ENCODE measurements at places on chromosomes 7 and 10. TPM values are rescaled to one million over a fixed set of nuclear protein-coding genes. Genes with fewer than 3 reads are reported as not detected.

Gene EPHB6
- polyA plus RNA-seq: 10.4 TPM

Gene ZC3HAV1L
- polyA plus RNA-seq: 0.37 TPM

Gene PNPLA8
- 17.7 TPM for polyA plus RNA-seq

Gene GIMAP2
- polyA plus RNA-seq: 6.7 TPM

DNA sequence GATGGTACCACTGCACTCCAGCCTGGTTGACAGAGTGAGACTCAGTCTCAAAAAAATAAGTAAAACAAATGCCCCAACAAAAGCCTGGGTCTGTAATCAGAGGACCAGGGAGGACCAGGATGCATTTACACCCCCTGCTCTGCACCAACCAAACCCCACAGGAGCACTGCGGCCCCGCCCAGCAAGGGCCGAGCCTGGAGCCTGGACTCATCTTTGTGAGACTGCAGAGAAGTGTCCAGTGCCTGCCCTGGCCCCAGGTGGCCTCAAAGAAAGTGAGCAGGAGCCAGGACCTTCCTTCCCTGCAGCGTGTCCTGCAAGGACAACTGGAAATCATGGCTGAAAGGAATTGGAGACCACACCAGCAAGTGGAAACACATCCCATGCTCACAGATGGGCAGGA, 31.6 kb downstream of the KNDC1 start:
- DNase-seq: no peak

DNA sequence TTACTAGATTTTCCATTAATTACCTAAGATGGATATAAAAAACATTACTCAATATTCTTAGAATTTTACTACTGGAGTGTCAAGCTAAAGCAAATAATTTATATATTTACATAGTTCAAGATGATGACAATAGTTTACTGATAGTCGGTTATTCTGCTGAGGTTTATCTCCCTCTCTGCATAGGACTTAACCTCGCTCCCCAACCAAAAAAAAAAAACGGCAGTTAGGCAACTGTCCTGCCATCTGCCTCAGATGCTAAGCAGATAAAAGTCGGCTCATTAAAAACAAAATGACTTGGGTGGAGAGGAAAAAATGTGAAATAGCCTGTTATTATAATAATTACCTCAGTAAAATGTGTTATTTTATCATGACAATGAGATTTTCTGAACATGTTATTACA, 14.0 kb upstream of the ITGB8 start:
- DNase-seq: no peak

GRCh38 chr7:128458956-128459355, 3.3 kb downstream of the HILPDA start:
- no peak for DNase-seq

- no peak for DNase-seq
Measured at GRCh38 chr7:84117304-84117703, 77.3 kb downstream of the SEMA3A start.

- DNase-seq: no peak
Measured at GRCh38 chr7:151271699-151272355, 23.3 kb upstream of the SMARCD3 start.

DNA sequence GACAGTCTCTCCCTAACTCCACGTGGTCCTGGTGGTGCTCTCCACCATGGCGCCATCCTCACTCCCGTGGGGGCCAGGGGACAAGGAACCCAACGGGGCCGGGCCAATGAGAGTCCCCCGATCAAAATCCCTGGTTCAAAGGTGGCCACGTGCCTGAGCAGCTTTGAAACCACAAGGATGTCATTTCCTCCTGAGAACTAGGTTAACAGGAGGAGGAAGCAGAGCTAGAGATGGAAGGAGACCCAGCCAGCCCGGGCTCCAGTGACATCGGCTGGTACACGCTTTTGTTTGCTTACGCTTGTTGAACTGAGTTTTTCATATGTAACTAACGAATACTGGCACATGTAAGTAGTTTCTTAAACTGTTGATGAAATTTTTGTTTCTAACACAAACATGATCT, 61.7 kb downstream of the PRPF18 start:
- DNase-seq: no peak

DNA sequence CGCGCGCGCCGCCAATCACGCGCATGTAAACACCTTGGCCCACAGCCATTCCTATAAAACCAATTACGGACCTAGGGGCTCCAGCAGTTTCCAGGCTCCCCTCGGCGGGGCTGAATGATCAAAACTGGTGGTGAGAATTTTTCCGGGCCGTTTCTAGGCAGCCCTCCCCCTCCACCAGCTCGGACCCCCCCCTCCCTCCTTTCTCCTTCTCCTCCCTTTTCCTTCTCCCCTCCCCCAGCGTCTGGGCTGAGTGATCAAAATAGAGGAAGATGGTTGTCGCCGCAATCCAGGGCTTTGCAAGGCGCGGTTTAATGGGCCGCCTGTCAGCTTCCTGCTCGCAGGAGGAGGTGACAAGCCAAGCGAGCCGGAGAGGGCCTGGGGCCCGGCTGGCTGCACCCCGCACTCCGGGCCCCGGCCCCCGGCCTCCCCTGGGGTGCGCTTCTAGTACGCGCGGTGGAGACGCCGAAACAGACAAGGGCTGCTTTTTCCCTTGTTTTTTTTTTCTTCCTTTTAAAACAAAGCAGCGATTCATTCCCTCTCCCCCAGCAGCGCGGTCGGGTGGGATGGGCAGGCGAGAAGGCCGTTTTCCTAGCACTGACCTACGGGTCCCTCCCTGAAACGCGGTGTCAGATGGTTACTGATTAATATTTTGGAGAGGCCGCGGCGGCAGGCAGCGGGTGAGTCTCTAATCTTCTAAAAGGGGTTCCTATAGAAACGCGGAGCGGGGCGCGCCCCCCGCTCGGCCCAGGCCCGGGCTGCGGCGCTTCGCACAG, 528 bp upstream of the TNRC18 start:
- peak; percentile 100 for DNase-seq

GRCh38 chr10:116626815-116627214, 6.1 kb downstream of the PNLIPRP2 start:
- DNase-seq: no peak

GRCh38 chr7:22417841-22418240, 60.9 kb upstream of the RAPGEF5 start:
- no peak for DNase-seq

DNA sequence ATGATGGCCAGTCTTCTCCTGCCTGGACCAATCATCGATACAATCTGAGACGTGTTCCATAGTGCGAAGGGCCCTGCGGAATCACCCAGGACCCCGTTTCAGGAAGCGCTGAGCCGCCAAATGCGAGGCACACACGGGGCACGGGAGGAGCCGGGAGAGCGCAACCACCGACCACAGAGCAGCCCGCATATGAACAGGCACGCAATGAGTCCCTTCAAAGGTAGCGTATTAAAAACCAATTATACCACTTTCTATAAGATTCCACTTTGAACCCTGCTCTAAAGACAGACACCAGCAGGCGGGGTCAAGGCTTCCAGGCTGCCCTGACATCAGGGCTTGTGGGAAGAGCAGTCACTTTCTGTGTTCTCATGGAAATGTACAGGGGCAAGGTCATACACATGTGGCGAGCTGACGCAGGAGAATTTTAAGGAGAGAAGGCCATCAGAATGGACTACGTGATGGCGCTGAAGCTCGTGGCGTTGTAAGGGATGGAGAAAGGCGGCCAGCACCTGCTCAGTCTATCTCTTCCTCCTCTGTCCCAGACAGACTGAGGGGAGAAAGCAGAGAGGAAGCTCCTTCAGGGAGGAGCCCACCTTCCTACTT, 46.2 kb downstream of the AMZ1 start:
- no peak for DNase-seq

DNA sequence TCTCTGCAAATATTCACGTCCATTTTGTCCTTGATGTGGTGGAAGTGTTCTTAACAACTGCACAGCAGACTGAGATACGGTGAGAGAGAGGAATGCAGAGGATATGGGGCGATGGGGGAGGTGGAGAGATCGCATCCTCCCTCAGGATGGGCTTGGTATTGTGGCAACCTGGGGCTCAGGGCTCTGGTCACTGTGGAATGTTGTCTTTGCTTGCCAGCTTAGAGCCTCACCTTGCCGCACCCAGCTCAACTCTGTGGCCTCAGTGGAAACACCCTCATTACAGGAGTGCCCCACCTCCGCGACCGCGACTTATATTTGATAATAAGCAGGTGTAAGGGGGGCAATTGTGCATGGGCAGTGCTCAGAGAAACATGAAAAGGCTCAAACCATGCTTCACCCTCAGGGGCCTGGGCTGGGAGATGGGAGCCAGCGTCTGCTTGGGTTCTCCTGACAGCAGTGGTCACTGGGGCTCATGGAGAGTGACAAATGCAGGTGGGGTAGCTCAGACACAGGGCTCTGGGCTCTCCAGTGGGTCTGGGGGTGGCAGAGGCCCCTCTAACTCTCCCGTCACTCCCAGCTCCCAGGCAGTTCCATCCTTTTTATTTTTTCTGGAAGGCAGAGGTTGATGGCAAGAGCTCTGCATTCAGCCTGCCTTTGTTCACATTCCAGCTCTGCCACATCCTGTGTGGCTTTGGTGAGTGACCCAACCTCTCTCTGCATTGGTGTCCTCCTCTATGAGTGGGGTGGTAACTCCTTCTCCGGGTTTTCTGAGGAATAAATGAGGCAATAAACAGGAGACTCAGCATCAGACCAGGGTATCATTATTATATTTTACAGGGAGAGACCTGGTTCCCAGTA, 43.1 kb upstream of the EMX2 start:
- no peak for DNase-seq

DNA sequence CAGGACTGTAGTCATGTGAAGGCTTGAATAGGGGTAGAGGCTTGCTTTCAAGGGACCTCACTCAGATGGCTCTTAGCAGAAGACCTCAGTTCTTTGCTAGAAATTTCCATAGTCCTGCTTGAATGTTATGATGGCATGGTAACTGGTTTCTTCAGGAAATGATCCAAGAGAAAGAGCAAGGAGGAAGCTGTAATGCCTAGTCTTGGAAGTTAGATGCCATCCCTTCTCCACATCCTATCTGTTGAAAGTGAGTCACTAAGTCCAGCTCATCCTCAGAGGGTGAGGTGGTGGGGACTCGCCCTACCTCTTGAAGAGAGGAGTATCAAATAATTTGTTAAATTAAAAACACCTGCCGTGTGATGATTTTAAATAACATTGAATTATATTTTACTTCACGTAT, 4.6 kb downstream of the MGAM start:
- no peak for DNase-seq

- DNase-seq: peak; percentile 69
Measured at GRCh38 chr10:93947055-93947454, 46.7 kb upstream of the PLCE1 start.

DNA sequence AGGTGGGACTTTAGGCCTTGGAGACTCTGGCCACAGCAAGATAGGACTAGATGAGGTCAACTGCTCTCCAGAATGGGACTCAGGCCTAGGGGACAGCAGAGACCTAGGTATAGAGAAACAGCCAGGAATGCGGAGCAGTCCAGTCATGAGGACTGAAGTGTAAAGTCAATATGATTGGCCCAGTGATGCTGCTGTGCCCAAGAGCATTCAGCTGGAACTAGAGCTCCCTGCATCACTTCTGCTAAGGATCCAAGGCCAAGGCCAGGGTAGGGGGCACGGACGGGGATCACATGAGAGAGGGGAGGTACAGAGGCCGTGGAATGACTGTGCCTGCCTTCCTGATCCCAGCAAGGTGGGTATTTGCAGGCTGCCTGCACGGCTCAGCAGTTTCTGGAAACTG, 237.9 kb downstream of the FRMD4A start:
- DNase-seq: peak; percentile 47

DNA sequence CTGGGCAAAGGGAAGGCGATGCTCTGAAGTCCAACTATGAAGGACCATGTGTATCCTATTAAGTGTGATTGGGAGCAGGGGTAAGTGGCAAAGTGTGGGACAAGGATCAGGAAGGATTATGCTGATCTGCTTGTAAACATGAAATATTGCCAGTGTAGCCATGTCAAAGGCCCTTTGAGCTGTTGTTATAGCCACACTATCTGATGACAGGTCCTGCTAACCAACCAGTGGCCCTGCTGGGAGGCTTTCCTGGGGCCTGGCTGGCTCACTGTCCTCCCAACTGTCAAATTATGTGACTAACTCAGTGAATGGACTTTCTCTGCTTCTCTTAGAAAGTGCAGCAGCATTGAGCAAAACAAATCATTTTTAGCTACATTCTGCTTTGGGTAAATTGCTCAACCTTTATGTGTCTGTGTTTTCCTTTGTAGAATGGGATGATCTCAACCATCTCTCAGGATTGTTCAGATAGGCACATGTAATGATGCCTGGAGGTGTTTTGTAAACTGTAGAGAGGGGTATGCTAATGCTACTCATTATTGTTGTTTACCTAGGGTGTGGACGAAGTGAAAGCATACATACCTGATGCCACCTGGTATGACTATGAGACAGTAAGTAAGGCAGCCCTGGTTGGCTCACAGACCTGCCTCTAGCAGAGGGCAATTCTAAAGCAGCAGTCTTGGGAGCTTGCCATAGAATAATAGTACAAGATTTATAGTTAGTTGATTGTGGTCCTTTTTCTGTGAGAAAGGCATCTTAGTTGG, 47.4 kb downstream of the MGAM2 start:
- no peak for DNase-seq

- peak; percentile 2 for DNase-seq
Measured at GRCh38 chr7:82507365-82507975, 63.9 kb upstream of the CACNA2D1 start.

GRCh38 chr10:91932737-91933136, 9.2 kb downstream of the BTAF1 start:
- DNase-seq: no peak

DNA sequence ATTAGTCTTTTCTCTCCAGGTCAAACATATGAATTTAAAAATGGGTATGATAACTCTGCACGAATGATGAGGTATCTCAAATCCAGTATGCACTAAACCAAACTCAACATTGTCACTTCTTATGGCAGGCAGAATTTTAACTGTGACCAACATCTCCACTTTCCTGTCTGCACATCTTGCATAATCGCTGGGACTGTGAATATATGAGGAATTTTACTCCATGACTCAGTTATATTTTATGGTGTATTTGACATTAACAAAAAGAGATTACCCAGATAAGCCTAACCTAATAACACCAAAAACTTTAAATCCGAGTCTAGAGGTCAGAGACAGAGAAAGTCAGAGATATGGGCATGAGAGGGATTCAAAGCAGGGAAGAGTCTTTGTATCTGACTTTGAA, 454.5 kb upstream of the SEMA3D start:
- DNase-seq: no peak

Measured in kidney (tissue), 22 donors.